ENCODE measurements at places on chromosomes 3 and 15. TPM values are rescaled to one million over a fixed set of nuclear protein-coding genes. Genes with fewer than 3 reads are reported as not detected.

The C3orf49 gene
- total RNA-seq = not detected

The ADCY5 gene
- 225 TPM for total RNA-seq

The PRICKLE2 gene
- total RNA-seq = 5.9 TPM

The SLC15A2 gene
- 5.0 TPM for total RNA-seq

The CERS3 gene
- total RNA-seq = not detected

The FOXL2NB gene
- not detected for total RNA-seq

Data from Right ventricle myocardium superior (tissue), 1 donor.